ENCODE measurements at places on chromosomes 5 and 9.

GRCh38 chr9:114869845-114870244, 60.5 kb downstream of the TNFSF8 start:
- no peak for DNase-seq

GRCh38 chr9:104879555-104880309, 48.2 kb downstream of the ABCA1 start:
- DNase-seq = no peak

GRCh38 chr9:34634551-34635248, 2.9 kb downstream of the SIGMAR1 start:
- no peak for DNase-seq

DNA sequence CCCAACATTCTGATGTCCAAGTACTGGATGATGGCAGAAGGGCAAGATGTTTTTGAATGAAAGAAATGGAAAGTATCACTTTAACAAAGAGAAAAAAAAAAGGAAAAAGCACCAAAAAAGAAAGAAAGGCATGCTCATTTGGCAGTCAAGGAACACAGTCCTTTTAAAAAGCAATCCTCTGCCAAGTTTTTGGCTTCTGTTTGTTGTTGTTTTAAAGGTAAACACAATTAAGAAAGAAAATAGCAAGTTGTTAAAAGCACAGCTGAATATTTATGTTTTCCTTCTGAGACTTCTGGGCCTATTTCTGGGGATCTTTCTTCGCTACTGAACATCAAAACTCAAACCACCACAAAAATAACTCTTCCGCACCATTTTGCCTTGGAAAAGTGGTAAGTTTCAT, 162.1 kb downstream of the TRPM3 start:
- no peak for DNase-seq

GRCh38 chr9:27367175-27367798, 70.3 kb upstream of the EQTN start:
- DNase-seq = no peak

- peak; percentile 58 for DNase-seq
These were observed 19.5 kb upstream of the RANBP6 start for GRCh38 chr9:6034954-6035353.

All from RKO (cell line).